ENCODE measurements at places on chromosomes 7 and 10. TPM values are rescaled to one million over a fixed set of nuclear protein-coding genes. Genes with fewer than 3 reads are reported as not detected.

- H3K36me3 ChIP-seq: no peaks in the 10 kb centered on the region
- H3K27me3 ChIP-seq: peaks cover 5% of the 10 kb centered on the region
Measured at GRCh38 chr7:35334506-35334905, 80.6 kb upstream of the TBX20 start.

GRCh38 chr10:132048294-132048667 lies 17.5 kb upstream of the JAKMIP3 start:
- no peaks in the 10 kb centered on the region for H3K4me1 ChIP-seq
- H3K27ac ChIP-seq: no peak overlapping the region
- H3K36me3 ChIP-seq: no peaks in the 10 kb centered on the region
- no peak for DNase-seq
- H3K4me3 ChIP-seq: no peak overlapping the region

- no peak overlapping the region for H3K27ac ChIP-seq
- DNase-seq: no peak
- H3K36me3 ChIP-seq: no peaks in the 10 kb centered on the region
- no peak overlapping the region for H3K4me3 ChIP-seq
- H3K4me1 ChIP-seq: no peaks in the 10 kb centered on the region
- no peaks in the 10 kb centered on the region for H3K27me3 ChIP-seq
Measured at GRCh38 chr10:77859200-77859864, 67.2 kb downstream of the DLG5 start.

DNA sequence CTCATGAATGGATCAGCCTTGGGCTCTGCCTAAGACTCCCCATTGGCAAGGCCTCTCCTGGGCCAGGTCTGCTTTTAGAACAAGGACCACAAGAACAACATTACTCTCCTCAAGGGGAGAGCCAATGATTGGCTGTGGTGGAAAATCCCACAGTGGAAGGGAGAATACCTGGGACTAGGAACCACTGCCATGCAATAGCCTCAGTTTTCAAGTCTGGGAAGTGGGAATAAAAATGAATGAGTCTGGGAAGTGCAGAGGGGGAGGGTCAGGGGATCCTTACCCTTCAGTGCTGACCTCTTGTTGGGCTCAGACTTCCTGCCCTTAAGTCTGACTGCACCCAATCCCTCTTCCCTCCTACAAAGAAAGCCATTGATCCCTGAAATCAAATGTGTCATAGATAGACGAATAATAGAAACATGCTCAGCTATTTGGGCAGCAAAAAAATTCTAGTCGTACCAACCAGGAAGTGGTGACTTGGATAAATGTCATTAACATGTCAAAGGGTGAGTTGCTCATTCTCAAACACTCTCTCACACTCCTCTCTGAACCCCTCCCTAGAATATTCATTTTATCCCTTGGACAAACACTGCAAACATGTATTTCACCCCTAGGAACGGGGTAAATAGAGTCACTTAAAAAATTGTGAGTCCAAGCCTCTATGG lies 123.6 kb downstream of the SH3PXD2A start:
- no peak overlapping the region for H3K4me3 ChIP-seq
- H3K36me3 ChIP-seq: no peaks in the 10 kb centered on the region
- H3K4me1 ChIP-seq: peaks cover 4% of the 10 kb centered on the region
- H3K27me3 ChIP-seq: peaks cover 6% of the 10 kb centered on the region
- DNase-seq: no peak
- H3K27ac ChIP-seq: no peak overlapping the region

DNA sequence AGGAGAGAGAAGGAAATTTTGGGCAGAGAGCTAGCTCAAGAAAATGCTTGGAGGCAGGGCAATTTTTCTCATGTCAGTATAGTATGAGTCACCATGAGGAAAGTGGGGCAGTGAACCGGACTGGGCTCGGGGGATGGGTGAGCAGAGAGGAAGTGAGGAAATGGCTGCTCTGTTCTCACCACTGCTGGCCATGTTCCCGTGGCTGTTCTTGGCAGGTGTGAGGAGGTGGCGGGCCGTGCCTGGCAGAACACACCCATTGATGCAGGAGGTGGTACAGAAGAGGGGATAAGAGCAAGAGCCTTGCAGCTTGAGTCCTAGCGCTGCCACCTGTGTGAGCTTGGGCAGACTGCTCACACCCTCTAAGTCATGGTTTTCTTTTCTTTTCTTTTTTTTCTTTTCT lies 304.4 kb upstream of the LYZL1 start:
- DNase-seq: no peak
- H3K4me3 ChIP-seq: no peak overlapping the region
- H3K4me1 ChIP-seq: no peaks in the 10 kb centered on the region
- no peaks in the 10 kb centered on the region for H3K36me3 ChIP-seq
- H3K27me3 ChIP-seq: no peaks in the 10 kb centered on the region
- no peak overlapping the region for H3K27ac ChIP-seq

DNA sequence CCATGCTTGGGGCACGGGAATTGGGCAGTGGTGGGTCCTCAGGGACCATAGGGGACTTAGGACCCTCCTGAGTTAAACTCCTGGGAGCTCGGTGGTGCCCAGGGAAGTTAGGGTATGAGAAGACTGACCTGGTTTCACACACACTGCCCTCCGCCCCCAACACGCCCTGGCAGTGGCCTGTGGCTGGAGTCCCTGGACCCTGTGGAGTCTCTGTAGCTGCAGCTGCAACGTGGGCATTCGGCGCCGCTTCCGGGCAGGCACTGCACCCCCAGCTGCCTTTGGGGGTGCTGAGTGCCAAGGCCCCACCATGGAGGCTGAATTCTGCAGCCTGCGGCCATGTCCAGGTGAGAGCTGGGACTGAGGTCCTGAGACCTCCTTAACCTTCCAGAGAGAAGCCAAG lies 29.9 kb upstream of the ZNF862 start:
- DNase-seq: no peak
- H3K4me1 ChIP-seq: no peaks in the 10 kb centered on the region
- no peak overlapping the region for H3K27ac ChIP-seq
- H3K27me3 ChIP-seq: no peaks in the 10 kb centered on the region

The UNCX gene
- not detected for total RNA-seq

DNA sequence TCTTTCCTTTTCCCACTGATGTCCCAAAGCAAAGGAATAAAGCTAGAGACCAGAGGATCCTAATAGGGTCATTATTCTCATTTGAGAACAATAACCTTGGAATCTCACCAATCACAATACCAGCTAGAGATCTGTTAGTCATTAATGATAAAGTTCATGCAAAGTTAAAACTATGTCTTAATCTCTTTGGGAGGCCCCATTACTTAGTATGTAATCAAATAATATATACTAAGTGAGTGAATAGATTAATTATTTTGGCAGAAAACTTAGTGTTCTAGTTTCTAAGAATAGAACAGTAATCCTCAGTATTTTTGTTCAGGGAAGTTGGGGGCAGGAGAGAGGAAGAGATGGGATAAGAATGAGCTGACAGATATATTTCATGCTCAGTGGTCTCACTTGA lies 227.2 kb downstream of the MTERF1 start:
- H3K27me3 ChIP-seq: no peaks in the 10 kb centered on the region
- no peaks in the 10 kb centered on the region for H3K4me1 ChIP-seq
- H3K27ac ChIP-seq: no peak overlapping the region
- DNase-seq: no peak
- H3K36me3 ChIP-seq: no peaks in the 10 kb centered on the region

GRCh38 chr10:17112566-17112965 lies 17.0 kb downstream of the CUBN start:
- H3K27me3 ChIP-seq: no peaks in the 10 kb centered on the region
- peaks cover 17% of the 10 kb centered on the region for H3K4me1 ChIP-seq
- peaks cover 10% of the 10 kb centered on the region for H3K36me3 ChIP-seq
- H3K27ac ChIP-seq: no peak overlapping the region

The HHEX gene
- total RNA-seq: not detected

The CRTAC1 gene
- total RNA-seq: not detected

The NXPH1 gene
- total RNA-seq: not detected

GRCh38 chr7:1238450-1238882 lies 5.8 kb downstream of the UNCX start:
- no peak overlapping the region for H3K27ac ChIP-seq
- no peak overlapping the region for H3K4me3 ChIP-seq
- peaks cover 12% of the 10 kb centered on the region for H3K4me1 ChIP-seq
- peaks cover 54% of the 10 kb centered on the region for H3K27me3 ChIP-seq
- no peak for DNase-seq

- no peaks in the 10 kb centered on the region for H3K4me1 ChIP-seq
- H3K27ac ChIP-seq: no peak overlapping the region
- no peaks in the 10 kb centered on the region for H3K27me3 ChIP-seq
Measured at GRCh38 chr7:3691478-3692158, 390.6 kb downstream of the SDK1 start.

GRCh38 chr7:42947521-42947920 lies 15.3 kb downstream of the MRPL32 start:
- H3K36me3 ChIP-seq: no peaks in the 10 kb centered on the region
- no peaks in the 10 kb centered on the region for H3K27me3 ChIP-seq
- no peak for DNase-seq
- H3K27ac ChIP-seq: no peak overlapping the region
- no peak overlapping the region for H3K4me3 ChIP-seq

- H3K4me3 ChIP-seq: no peak overlapping the region
- H3K27ac ChIP-seq: no peak overlapping the region
- H3K27me3 ChIP-seq: peaks cover 2% of the 10 kb centered on the region
- no peak for DNase-seq
Measured at GRCh38 chr7:82507365-82507975, 63.9 kb upstream of the CACNA2D1 start.

DNA sequence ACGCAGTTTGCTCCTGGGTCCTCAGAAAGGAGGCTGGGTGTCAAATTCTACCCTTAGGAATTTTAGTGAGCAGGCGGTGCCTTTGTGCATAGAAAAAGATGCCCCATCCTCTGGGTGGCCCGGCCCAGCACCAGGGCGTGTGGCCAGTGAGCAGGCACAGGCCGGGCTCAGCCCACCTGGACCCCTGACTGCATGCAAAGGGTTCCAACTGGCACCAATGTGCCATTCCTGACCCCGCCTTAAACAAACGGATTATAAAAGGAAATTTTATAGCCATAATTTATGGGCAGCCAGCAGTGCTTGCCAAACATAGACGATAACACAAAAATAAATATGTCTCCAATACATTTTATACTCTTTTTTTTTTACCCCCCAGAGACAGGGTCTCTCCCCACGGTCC lies 40.1 kb upstream of the GNA12 start:
- H3K4me3 ChIP-seq: no peak overlapping the region
- H3K27me3 ChIP-seq: no peaks in the 10 kb centered on the region
- H3K27ac ChIP-seq: no peak overlapping the region
